ENCODE measurements at places on chromosomes 12 and 14.

GRCh38 chr12:69500631-69501030 lies 30.4 kb downstream of the FRS2 start:
- no peak for DNase-seq

DNA sequence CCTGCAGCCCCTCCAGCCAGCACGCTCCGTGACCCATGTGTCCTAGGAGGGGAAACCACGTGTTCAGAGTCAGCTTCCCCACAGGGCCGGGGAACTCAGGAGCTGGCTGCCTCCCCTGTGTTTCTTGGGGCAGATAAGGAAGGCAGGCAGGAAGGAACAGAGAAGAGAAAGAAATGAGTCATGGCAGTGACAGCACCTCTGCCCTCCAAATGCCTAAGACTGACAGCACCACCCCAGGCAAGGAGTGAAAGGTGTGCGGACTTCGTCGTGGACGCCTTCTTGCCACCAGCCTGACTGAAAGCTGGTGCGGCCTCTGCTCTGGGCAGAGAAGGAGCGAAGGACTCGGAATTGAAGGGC lies 167.0 kb upstream of the FKBP4 start:
- DNase-seq = no peak

DNA sequence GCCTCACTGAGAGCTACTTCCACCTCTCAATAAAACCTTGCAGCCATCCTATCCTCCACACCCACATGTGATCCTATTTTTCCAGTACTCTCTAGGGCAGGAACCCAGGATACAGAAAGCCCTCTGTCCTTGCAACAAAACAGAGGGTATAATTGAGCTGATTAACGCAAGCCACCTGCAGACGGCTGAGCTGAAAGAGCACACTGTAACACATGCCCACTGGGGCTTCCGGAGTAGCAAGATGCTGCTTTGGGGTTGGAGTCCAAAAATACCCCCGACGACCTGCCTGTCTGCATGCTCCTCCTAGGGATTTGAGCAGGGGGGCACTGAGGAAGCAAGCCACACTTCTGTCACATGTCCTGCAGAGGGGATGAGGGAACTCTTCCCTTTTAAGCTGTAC lies 401.1 kb upstream of the FOXG1 start:
- no peak for DNase-seq

DNA sequence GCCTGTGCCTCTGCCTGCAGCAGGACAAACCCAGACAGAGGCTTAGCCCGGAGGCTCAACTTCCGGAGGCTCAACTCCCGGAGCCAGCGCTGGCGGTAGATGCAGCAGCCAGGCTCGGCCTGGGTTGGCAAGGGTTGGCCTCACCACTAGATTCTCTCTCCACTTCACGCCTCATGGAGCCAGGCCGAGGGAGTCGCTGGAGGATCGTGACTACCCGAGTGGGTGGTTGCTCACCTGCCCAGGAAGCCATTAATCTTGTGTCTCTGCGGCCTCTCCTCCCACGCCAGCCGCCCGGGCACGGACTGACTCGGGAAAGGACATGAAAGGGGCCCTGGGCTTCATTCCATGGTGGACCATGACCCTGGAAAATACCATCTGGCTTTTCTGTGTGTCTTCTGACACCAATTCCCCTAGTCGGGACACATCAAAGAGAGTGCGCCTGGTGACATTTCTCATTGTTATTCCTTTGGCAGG lies 20.8 kb downstream of the ESRRB start:
- DNase-seq = no peak

DNA sequence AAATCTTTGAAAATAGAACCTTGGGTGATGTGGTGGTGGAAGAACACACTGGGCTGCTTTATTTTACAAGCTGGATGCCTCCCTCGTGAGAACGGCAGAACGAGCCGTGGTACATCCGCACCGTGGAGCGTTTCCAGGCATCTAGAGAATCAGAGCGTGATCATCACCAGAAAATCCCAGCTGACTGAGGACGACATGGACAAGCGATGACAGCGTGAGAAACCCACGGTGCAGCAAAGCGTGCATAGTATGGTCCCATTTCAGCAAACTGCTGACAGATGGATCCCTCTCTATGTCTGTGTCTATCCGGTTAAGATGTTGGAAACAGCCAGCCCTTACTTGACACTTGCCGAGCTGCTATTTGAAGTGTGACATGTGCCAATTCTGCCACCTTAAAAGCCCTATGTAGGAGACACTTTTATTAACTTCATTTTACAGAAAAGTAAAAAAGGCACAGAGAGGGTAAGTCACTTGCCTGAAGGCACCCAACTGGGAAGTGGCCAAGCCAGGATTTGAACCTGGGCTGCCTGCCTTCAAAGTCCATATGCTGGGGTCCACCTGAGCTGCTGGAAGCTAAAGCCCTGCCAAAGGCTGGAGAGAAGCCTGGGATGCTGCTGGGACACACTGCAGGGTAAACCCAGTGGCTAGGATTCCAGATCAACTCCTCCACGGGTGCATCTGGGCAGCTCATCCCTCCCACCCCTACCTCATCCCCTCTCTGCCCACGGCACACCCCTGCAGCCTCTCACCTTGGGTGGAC lies 14.9 kb downstream of the SCARB1 start:
- no peak for DNase-seq

GRCh38 chr14:94217116-94217515 lies 43.0 kb downstream of the PPP4R4 start:
- no peak for DNase-seq

GRCh38 chr14:23302290-23303225 lies at the start of gene PPP1R3E:
PPP1R3E (minus strand) TSS chr14:23302859; CDS start chr14:23302576, 283 bp downstream.
- peak; percentile 70 for DNase-seq

GRCh38 chr14:90819734-90820393 lies 3.6 kb upstream of the TTC7B start:
- DNase-seq = no peak

- DNase-seq = no peak
Measured at GRCh38 chr14:104657101-104657524, 32.3 kb upstream of the INF2 start.

DNA sequence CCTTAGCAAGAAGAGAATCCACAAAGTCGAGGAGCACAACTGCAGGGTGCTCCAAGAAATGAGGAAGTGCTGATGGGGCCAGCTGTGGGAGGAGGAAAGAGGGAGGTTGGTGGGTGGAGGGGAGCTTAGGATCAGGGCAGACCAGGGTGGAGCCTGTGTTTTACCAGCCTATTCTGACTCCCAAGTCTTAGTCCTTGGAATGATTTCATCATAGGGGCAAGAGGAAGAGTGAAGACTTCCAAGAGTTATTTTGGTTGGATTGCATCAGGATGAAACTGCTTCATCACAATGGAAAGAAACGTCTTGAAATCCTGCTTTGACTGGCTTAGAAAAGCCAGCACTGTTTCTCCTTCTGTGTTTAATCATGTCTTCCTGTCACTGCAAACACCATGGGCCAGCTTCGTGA lies 194.0 kb downstream of the DPF3 start:
- DNase-seq = no peak

DNA sequence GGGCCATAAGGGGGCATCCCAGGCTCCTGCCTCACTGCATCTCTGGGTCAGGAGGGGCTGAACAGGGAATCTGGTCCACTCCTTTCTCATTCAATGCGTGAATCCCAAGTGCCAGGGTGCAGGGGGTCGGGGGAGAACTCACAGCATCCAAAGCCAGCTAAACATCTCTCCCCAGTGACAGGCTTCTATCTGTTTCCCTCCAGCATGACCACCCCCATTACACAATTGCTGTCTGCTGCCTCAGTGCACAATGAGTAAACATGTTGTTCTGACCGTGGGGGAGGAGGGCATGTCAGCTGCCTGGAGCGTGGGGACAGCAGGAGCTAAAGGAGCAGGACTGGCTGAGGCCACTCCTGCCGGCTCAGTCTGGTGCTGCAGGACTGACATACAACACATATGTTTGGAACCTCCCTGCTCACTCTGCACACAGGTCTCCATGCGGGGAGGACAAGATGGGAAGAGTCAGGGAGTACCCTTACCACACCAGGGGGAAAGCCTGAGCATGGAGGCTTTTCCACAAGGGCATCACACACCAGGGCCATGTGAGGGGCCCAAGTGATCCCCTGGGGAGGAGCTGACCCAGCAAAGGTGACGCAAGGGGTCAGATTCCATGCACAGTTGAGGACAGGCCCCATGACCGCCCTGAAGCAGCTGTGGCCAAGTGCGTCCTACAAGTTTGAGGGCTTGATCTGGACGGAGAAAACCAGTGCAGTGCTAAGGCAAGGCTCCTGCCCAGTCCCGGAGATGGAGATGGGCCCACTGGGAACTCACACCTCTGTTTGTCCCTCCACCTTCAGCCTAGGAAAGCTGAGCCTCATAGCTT lies 1.4 kb downstream of the TNS2 start:
- DNase-seq = no peak

GRCh38 chr14:68598621-68599447 lies 194.0 kb downstream of the ZFP36L1 start:
- no peak for DNase-seq

DNA sequence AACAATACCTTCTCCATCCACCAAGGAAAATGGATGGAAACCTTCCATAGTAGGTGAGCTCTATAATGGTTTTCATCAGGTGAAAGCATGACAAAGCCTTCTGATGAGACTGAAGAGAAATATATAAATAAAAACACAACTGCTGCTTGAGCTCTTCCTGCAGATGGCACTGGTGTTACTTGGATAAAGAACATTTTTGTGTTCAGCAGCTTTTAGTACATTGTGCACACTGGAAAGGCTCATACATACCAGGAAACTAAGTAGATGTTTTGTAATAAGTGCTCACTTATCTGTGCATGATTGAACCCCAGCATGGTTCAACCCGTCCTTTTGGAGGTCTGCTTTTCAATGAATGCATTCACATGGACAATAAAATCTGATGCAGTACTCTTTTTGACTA lies 357.3 kb upstream of the MIS18BP1 start:
- no peak for DNase-seq

GRCh38 chr14:98840091-98840490 lies 431.9 kb downstream of the BCL11B start:
- no peak for DNase-seq

GRCh38 chr12:2739832-2740641 lies 54.7 kb upstream of the FKBP4 start:
- no peak for DNase-seq

GRCh38 chr12:24937553-24938244 lies 11.2 kb downstream of the BCAT1 start:
- DNase-seq = no peak

GRCh38 chr12:107442326-107442987 lies 243.1 kb upstream of the PWP1 start:
- no peak for DNase-seq
